Pulmonary artery endothelial cell (primary cell): ENCODE measurements at places on chromosomes 7 and 10. TPM values are rescaled to one million over a fixed set of nuclear protein-coding genes. Genes with fewer than 3 reads are reported as not detected.

The VWDE gene
- total RNA-seq = 0.07 TPM in 1 of 2 replicates, not detected in the other

The SKAP2 gene
- 6.7 and 15.1 TPM in 2 replicates for total RNA-seq

The PRTFDC1 gene
- 6.7 and 22.5 TPM in 2 replicates for total RNA-seq

- no peak for DNase-seq
Observed at GRCh38 chr10:72315054-72315453, 39.7 kb downstream of the DNAJB12 start.

- DNase-seq = no peak
Observed at GRCh38 chr7:93298671-93299070, 66.5 kb downstream of the VPS50 start.

GRCh38 chr10:18214691-18215563 is 74.7 kb downstream of the CACNB2 start:
- no peak for DNase-seq

DNA sequence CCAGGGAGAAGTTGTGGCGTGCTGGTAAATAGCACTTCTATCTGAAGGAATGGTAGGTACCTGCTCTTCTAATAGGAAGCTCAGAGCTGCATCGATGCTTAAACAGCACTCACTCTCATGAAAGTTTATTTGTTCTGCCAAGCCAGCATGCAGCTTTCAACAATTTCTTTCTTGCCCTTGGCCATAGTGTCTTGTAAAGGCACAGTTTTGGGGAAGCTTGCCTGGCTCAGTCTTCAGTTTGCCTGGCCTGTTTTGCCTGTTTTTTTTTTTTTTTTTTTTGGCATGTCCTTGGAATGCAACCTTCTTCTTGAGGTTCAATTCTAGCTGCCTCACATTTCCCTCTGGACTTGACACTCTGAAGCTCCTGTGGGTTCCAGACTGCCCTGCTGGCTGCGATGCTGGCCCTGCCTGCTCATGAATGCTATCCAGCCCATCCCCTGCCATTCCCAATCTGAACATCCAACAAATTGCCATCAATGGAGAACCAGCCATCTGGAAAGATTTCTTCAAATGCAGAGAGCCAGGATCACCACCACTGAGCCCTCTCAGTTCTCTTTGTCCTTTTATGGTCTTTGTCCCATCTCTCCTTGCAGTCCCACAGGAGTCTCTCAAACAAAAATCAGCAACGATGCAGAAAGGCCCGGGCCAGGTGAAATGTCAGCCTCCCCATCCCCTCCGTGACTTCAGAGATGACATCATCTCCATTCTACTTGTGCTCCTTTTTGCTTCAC is 133.9 kb downstream of the ANLN start:
- DNase-seq = no peak

GRCh38 chr7:79009647-79010046 is 443.8 kb downstream of the MAGI2 start:
- no peak for DNase-seq

- DNase-seq = no peak
Observed at GRCh38 chr10:111360260-111360925, 283.6 kb downstream of the ADRA2A start.

- no peak for DNase-seq
Observed at GRCh38 chr7:87687653-87688254, 59.6 kb downstream of the RUNDC3B start.
